Astrocyte (in vitro differentiated cells and primary cell): ENCODE measurements at places on chromosomes 6 and 20. TPM values are rescaled to one million over a fixed set of nuclear protein-coding genes. Genes with fewer than 3 reads are reported as not detected.

- DNase-seq, result no peak
Measured at GRCh38 chr6:50610562-50610961, 102.8 kb upstream of the TFAP2D start.

GRCh38 chr20:24102290-24102689, 113.7 kb upstream of the GGTLC1 start:
- DNase-seq, result no peak

The COL19A1 gene
- total RNA-seq, result 0.10 and 0.18 TPM in 2 replicates

The PDYN gene
- not detected in 2 replicates for total RNA-seq

The KCNK16 gene
- not detected in 2 replicates for total RNA-seq

The C4B gene
- 3.2 and 3.7 TPM in 2 replicates for total RNA-seq
